ENCODE measurements at places on chromosomes 5 and 9.

DNA sequence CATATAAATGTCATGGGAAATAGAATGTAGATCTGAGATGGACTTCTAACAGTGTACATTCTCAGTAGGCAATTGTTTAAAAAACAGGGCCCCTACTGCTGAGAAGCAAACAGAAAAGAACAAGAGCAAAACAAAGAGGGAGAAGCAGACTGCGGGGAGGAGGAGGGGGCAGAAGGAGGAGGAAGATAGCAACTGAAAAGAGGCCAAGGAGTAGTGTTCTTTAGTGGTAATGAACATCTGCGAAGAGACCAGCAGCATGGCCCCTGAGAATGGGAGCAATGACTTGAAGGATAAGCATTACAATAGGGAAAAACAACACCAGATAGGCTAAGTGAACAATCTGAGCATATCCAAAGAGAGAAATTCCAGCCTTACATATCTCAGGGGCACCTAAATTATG, 36.8 kb downstream of the HAPLN1 start:
- DNase-seq, result no peak

- DNase-seq, result no peak
These were observed 11.0 kb upstream of the LHX6 start for GRCh38 chr9:122239722-122240121.

DNA sequence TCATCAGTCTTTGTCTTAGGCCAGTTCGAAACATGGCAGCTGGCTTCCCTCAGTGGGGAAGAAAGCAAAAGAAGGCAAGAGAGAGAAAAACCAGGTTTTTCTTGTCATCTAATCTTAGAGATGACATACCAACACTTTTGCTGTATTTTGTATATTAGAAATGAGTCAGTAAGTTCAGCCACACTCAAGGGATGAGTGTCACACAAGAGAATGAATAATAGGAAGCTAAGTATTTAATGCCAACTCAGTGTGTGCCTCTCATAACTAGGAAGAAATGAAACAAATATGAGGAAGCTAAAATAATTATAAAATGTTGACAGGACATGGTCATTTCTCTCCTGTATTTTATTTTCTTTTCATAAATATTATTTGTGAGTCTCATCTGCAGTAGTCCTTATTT, 65.3 kb downstream of the CDH12 start:
- DNase-seq, result no peak

GRCh38 chr9:105475302-105475701, 27.5 kb downstream of the FSD1L start:
- no peak for DNase-seq

- DNase-seq, result no peak
These were observed 93.4 kb upstream of the CCDC112 start for GRCh38 chr5:115389799-115390382.

DNA sequence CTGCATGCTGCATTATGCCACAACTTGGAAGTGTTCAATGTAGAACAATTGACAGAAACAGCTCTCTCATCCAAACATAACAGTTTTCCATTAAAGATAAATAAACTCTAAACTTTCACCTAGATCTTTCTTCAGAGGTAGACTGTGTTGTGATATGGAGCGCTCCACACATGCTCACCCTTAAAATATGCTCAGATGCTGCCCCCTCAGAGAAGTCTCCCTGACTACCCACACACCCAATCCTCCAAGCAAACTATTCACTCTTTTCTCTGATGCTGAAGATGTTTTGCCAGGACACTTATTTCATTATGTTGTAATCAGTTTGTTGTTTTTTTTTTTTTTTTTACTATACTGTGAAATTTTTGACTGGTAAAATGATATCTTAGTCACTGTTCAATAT, 206.6 kb upstream of the RASA1 start:
- DNase-seq, result no peak

DNA sequence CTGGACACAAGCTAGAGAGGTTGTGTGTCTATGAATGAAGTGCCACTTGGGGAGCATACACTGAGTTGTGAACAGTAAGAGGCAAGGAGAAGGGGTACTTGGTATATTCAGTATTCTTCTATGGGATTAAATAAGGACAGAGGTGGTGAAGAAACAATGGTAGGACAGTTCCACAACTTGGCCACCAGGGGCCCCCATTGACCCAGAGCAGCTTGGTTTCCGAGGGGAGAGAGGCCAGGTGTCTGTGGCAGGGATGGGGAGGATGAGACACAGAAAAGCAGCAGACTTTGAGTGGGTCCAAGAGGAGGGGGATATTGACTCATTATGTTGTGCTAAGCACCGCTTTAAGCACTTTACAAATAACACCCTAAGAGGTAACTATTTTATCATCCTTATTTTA, 220.6 kb downstream of the MELK start:
- DNase-seq, result no peak

DNA sequence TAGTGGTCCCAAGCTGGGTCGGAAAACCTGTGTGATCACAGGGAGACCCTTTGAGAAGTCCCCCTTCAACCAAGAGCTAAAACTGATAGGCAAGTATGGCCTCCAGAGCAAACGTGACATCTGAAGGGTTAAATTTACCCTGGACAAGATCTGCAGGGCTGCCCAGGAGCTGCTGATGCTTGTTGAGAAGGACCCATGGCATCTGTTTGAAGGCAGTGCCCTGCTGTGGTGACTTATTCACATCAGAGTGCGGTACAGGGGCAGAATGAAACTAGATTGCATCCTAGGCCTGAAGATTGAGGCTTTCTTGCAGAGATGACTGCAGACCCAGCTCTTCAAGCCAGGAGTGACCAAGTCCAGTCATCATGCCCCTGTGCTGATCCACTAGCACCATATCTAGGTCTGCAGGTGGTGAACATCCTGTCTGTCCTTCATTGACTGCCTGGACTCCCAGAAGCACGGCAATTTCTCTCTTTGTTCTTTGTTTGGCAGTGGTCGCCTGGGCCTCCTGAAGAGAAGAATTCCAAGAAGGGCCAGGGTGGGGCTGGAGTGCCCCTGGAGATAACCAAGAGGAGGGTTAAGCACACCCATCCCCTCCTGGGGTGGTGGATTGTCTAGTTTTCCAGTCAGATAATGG, 25.7 kb upstream of the CHD1 start:
- DNase-seq, result no peak

DNA sequence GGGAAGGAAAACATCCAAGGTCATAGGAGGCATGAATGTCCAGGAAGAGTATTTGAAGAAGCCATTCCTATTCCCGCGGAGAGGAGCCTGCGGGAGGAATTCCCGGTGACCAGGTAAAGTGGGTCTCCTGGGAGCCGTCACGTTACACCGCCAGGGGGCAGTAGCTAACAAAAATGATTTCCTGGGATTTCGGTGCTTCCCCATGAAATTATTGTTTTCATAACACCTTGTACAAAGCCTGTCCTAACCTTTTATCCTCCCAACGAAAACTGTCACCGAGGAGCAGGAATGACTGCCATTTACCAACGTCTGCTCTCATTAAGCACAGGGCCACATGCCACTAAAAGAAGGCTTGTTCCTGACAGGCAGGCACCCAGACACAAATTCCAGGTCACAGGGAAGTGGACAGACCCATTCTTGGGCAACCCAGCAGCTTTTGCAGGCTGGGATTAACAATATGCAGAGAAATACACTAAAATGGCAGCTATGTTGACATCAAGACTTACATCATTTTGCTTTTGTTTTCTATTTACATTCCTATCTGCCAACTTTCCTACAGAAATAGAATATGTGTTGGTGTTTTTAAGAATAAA, 41.2 kb upstream of the CTSL start:
- no peak for DNase-seq

DNA sequence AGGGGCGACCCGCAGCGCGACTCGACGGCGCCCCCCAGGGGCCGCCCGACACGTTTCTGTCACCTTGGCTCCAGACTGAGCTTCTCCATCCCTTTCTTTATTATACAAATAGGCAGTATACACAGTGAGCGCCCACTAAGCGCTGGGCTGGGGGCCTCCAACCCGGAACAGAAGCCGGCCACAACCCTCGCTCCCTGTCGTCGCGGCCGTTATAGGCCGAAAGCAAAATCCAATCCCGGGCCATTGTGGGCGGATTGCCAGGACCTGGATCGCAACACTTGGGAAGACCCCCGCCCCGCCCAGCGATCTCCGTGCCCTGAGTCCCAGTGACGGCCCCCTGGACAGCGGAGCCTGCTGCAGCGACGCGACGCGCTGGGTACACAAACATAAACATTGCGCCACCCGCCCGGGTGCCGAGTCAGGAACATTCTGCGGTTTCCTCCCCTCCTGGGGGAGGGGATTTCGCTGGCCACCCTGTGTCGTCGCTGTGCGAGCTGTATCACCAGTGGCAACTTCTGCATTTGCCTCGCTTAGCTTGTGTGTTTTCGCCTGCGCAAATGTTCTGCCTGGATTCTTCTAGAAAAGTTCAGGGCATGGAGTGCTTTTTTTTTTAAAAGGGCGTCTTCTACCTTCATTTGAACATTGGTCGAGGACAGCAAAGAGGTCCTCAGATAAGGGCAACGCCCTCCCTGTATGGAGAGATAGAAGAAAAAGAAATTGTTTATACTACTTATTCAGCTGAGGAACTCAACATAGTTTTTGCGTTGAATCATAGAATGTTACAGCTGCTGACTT, 1.3 kb upstream of the DUSP1 start:
- peak; percentile 97 for DNase-seq

DNA sequence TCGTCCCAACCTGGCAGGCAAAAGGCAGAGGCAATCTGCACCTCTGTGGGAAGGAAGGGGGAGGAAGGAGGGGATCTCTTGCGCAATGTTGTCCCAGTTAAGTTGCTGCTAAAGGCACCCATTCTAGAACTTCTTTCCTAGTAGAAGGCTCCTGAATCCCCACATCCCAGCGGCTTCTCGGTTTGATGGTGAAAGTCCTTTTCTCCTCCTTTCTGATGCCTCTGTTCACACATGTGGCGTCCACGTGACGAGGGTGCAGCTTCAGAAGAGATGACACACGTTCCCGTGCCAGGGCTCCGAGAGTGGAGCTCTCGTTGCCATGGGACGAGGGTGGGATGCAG, 96.9 kb upstream of the FCN2 start:
- DNase-seq, result no peak

DNA sequence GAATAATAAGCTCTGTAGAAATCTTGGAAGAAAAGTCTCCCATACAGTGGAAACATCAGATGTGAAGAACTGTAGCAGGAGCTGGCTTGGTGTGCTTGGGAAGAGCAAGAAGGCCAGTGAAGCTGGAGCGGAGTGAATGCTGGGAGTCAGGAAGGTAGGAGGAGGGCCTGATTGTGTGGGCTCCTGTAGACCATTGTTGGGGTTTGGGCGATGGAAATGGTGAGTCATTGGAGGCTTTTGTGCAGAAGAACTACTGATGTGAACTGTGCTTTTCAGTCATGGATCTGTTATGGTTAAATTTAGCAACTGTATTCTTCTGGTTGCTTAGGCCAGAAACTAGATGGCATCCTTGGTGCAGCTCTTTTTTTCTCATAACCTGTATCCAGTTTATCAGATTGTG, 2.3 kb downstream of the ICE1 start:
- DNase-seq, result no peak

- DNase-seq, result no peak
These were observed 99.8 kb upstream of the MAP1B start for GRCh38 chr5:72007336-72008111.

- no peak for DNase-seq
These were observed 996.2 kb downstream of the CDH12 start for GRCh38 chr5:21856987-21857386.

- DNase-seq, result no peak
These were observed 26.8 kb downstream of the MRRF start for GRCh38 chr9:122291458-122291857.

DNA sequence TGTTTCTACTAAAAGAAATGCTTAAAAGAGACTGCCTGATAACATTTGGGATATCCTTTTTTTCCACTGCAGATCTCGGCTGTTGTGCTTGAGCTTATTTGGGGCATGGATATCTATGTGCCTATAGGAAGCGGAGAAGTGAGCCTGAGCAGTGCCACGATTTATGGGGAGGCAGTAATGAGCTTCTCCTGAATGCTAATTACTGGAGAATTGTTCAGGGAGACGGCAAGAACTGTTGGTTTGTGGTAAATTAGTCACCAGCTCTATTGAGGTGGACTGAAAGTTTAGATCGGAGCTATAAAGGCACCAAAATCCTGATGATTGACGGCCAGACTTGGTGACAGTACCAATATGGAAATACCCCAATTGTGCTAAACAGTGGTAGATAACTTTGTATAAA, 186.5 kb downstream of the ARHGEF28 start:
- DNase-seq, result no peak

- peak; percentile 87 for DNase-seq
These were observed 30.8 kb downstream of the CD180 start for GRCh38 chr5:67165526-67166459.

DNA sequence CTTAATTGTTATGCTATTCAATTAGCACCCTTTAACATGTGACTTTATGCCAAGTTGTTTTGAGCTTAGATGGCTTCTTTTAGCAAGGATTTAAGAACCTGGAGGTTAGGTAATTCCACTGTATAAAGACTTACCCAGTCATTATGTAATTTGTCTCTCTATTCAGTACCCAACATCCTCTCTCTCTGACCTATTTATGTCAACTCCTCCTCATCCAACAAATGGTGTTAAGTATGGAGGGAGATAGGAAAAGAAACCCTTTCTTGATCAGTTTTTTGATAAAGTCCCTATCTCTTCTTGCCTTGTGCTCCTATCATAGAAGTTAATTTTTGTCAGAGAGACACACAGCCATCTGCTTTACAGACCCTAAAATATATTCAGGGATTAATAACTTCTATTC, 181.2 kb upstream of the GPR151 start:
- DNase-seq, result no peak

- no peak for DNase-seq
These were observed 46.4 kb downstream of the S100Z start for GRCh38 chr5:76896196-76896595.

GRCh38 chr5:116557669-116558271, 16.9 kb downstream of the SEMA6A start:
- no peak for DNase-seq

GRCh38 chr9:20683351-20684034, 566 bp upstream of the FOCAD start:
- DNase-seq, result peak; percentile 48

- no peak for DNase-seq
These were observed 101.2 kb downstream of the TTC39B start for GRCh38 chr9:15205632-15206420.

- no peak for DNase-seq
These were observed 43.0 kb downstream of the ADAMTSL1 start for GRCh38 chr9:18516965-18517364.

DNA sequence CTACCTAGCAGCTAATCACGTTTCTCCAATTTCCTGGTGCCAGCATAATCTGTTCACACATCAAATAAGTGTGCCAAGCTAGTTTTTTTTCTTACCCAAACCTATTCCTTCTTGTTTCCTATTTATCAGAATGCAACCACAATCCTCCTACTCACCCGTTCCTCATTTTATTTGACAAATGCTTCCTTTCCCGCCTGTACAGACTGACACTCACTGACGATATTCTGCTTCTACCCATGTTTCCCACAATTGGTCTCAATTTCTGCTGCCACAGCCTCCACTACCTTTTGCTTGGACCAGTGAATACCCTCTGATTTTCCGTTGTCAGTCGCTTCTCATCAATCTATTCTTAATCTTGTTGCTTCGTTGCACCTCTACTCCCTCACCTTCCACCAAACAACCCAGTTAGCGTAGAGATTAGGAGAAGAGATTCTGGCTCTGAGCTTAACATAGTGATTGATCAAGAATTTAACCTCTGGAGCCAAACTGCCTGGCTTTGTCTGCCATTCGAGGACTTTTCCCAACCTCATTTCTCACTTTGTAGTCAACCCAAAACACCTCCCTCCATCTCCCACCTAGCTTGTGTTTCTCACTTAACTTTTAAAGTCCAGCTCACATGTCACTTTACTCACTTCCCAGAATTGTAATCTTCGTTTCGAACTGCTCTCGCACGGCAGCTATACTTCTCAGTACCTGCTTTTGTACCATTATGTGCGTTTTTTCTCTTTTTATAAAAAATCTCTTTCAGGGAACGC, 729 bp upstream of the TMEM38B start:
- peak; percentile 32 for DNase-seq

Measured in CD4-positive, alpha-beta T cell treated with Interleukin-10 for 1 hour (primary cell).